ENCODE measurements at places on chromosomes 7 and 10.

GRCh38 chr10:132953428-132953827 lies 11.1 kb upstream of the CFAP46 start:
- no peak for DNase-seq

DNA sequence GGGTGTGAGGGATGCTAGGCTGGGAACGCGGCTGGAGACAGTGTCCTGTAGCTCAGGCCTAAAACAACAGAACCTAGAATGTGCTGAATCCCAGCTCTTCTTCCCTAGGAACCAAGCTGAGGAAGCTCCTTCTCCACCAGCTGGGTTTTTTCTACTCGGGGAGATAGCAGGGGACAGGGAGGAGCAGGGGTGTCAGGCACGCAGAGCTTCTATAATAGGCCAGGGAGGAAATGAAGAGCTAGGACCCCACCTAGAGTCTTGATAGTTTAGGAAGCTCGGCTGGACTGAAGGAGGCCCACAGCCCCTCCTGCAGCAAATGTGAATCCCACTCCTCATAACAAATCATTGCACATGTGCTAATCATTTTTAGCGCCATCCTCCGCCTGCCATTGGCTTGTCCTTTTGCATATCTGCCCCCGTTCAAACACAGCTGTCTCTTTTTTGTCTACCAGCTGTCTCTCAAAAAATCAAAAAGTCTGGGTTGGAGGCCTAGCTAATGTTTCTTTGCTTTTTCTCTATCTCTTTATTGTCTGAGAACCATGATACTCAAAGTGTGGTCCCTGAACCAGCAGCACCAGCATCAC lies 24.1 kb upstream of the FAM180A start:
- DNase-seq = no peak

GRCh38 chr10:35452847-35453246 lies 116.5 kb downstream of the CCNY start:
- no peak for DNase-seq

GRCh38 chr7:3461923-3462322 lies 160.9 kb downstream of the SDK1 start:
- DNase-seq = no peak

DNA sequence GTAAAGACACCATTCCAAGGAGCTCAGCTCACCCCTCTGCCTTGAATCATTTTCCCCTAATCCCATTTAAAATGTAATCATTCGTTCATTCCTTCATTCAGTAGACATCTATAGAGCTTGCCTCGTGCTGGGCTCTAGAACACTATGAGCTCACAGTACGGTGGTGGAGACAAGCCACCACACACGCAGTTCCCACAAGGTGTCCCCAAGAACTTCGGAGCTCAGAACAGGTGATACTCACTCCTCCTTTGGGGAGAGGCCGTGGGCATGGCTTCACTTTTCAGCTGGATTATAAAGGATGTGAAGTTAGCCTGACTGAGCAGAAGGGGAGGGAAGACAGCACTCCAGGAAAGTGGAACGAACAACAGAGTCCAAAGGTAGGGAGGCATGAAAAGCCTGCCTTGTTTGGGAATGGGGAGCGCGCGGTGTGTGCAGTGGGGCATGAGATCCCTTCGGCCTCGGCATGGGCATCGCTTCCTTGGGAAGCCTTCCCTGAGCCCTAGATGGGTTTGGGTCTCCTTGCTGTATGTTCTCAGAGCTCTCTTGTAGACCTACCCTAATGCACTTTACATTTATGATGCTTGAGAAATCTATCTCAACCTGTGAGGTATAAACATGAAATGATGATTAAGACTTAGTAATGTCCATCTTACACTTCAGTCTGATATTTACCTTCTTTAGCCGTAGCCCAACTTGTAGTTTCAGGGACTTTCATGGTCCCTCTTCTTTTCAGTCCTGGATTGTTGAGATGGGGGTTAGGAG lies 809 bp upstream of the OGA start:
- DNase-seq = no peak

- DNase-seq = no peak
Observed at GRCh38 chr10:13567030-13567429, 19.7 kb upstream of the PRPF18 start.

- no peak for DNase-seq
Observed at GRCh38 chr7:20906801-20907453, 120.2 kb upstream of the SP8 start.

GRCh38 chr7:111853201-111853990 lies 291.1 kb upstream of the IMMP2L start:
- DNase-seq = no peak

DNA sequence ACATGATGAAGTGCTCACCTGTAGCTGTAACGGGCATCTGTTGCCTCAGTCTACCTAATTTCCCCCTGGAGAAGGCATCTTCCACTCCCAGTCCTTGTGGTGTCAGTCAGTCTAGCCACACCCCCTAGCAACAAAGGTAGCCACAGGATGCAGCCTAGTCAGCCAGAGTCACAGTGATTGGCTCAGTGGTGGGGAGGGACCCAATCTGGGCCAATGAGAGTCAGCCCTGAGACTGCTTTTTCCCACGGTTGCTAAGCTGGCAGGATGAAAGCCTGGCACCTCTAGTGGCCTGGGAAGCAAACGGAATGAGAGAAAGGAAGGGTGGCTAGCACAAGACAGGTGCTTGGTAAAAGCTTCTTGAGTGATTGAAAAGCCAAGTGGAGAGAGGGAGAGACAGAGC lies 118.6 kb downstream of the SH3PXD2A start:
- DNase-seq = no peak

DNA sequence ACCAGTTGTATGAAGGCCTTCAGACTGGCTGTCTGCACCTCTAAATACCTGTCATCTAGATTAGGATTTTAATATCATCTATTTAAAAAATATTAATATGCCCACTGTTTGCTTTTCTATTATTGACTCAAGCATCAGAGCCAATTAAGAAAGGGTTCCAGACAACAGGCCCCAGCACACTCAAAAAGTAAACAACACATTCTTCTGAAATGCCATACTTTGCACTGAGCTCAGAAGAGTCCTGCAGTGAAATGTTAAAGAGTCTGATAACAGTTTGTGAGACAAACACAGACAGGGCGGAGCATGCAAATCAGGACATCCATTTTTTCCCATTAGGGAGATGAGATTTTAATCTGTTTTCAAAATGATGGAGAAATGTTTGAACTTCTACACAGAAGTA lies 45.9 kb upstream of the KLF6 start:
- no peak for DNase-seq

GRCh38 chr10:62748386-62748785 lies 56.1 kb upstream of the ADO start:
- no peak for DNase-seq

Data from NT2/D1 (cell line).